ENCODE measurements at places on chromosomes 12 and 14. TPM values are rescaled to one million over a fixed set of nuclear protein-coding genes. Genes with fewer than 3 reads are reported as not detected.

DNA sequence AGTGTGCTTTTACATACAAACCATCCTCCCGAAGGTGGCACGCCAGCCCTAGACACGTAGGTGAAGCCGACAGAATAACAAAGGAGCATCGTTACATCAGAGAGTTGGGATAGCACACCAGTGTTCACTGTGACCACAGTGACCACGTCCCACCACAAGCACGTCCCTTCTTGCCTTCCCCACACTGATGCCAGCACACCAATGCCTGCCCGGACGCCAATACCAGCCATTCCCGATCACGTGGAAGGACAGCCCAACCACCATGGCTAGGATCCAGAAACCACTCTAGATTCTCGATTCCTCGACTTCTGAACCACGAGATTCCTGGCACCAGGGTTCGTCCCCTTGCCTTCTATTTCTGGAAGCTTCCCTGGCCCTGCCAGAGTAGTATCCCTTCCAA lies 48.0 kb upstream of the GPR68 start:
- no peaks in the 10 kb centered on the region for H3K27me3 ChIP-seq
- DNase-seq: no peak
- no peak overlapping the region for H3K4me3 ChIP-seq
- H3K36me3 ChIP-seq: no peaks in the 10 kb centered on the region

DNA sequence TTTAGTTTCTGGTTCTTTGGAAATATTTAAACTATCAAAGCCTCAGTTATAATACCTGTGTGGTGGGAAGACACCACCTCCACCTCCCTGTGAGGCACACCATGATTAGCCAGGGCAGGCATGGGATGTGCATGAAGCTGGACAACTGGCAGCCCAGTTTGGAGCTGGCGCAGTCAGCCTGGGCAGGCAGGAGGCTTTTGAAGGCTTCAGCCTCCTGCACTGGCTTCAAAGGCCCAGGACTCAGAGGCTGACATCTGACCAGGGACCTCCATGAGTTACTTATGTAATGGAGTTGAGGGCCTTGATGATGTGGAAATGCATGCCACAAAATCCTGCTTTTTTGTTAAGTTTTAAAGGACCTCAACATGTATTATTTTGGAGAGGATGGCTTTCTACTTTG lies 30.3 kb downstream of the C14orf132 start:
- H3K36me3 ChIP-seq: no peaks in the 10 kb centered on the region
- DNase-seq: no peak
- H3K4me3 ChIP-seq: no peak overlapping the region
- H3K27me3 ChIP-seq: no peaks in the 10 kb centered on the region
- H3K4me1 ChIP-seq: no peaks in the 10 kb centered on the region

GRCh38 chr14:105216490-105217247 lies 31.7 kb upstream of the BTBD6 start:
- H3K36me3 ChIP-seq: peaks cover 57% of the 10 kb centered on the region
- H3K4me1 ChIP-seq: no peaks in the 10 kb centered on the region
- H3K27me3 ChIP-seq: no peaks in the 10 kb centered on the region
- no peak overlapping the region for H3K27ac ChIP-seq

- no peak for DNase-seq
- H3K27me3 ChIP-seq: no peaks in the 10 kb centered on the region
- no peak overlapping the region for H3K27ac ChIP-seq
- H3K36me3 ChIP-seq: no peaks in the 10 kb centered on the region
- no peak overlapping the region for H3K4me3 ChIP-seq
- H3K4me1 ChIP-seq: peaks cover 26% of the 10 kb centered on the region
These were observed 45.4 kb downstream of the KIF26A start for GRCh38 chr14:104183796-104184195.

- no peaks in the 10 kb centered on the region for H3K36me3 ChIP-seq
- no peaks in the 10 kb centered on the region for H3K27me3 ChIP-seq
- no peak overlapping the region for H3K4me3 ChIP-seq
- H3K27ac ChIP-seq: no peak overlapping the region
These were observed 86.5 kb downstream of the DHRS2 start for GRCh38 chr14:23722675-23723074.

DNA sequence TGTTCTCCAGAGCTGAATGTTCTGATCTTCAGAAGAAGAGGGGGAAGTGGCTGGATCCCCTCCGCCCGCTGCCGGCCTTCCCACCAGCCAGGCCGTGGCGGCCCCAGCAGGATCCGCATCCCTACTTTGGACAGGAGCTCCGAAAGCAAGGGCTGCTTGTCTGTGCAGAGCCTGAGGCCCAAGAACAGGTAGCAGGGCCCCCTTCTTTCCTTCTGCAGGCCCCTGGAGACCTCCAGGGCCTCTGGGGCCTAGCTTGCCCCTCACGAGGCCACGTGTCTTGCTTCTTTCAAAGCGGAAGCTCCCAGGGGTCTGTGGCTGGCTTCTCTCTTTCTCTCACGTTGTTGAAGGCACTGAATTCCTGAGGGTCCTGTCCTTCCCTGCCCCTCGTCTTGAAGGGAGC lies 13.2 kb downstream of the PGF start:
- no peak overlapping the region for H3K4me3 ChIP-seq
- no peaks in the 10 kb centered on the region for H3K4me1 ChIP-seq
- no peaks in the 10 kb centered on the region for H3K36me3 ChIP-seq
- no peak for DNase-seq
- no peaks in the 10 kb centered on the region for H3K27me3 ChIP-seq

GRCh38 chr14:101711041-101711856 lies 50.3 kb upstream of the PPP2R5C start:
- no peak overlapping the region for H3K4me3 ChIP-seq
- DNase-seq: peak; percentile 43
- H3K4me1 ChIP-seq: peaks cover 17% of the 10 kb centered on the region
- no peaks in the 10 kb centered on the region for H3K27me3 ChIP-seq

GRCh38 chr12:94123127-94123526 lies 25.2 kb upstream of the PLXNC1 start:
- no peaks in the 10 kb centered on the region for H3K36me3 ChIP-seq
- H3K4me1 ChIP-seq: no peaks in the 10 kb centered on the region
- H3K27me3 ChIP-seq: no peaks in the 10 kb centered on the region
- no peak for DNase-seq
- no peak overlapping the region for H3K4me3 ChIP-seq

Gene NANOG
- total RNA-seq: not detected

Gene C14orf39
- total RNA-seq: not detected

Gene VSX2
- total RNA-seq: not detected

Gene HOXC12
- not detected for total RNA-seq

Gene SDS
- 1.3 TPM for total RNA-seq

Gene ZBTB42
- 8.5 TPM for total RNA-seq

Gene AQP2
- total RNA-seq: 0.83 TPM

Gene LMNTD1
- 1.0 TPM for total RNA-seq

Measured in right atrium auricular region (tissue), 2 donors.